ENCODE measurements at places on chromosomes 5 and 9.

DNA sequence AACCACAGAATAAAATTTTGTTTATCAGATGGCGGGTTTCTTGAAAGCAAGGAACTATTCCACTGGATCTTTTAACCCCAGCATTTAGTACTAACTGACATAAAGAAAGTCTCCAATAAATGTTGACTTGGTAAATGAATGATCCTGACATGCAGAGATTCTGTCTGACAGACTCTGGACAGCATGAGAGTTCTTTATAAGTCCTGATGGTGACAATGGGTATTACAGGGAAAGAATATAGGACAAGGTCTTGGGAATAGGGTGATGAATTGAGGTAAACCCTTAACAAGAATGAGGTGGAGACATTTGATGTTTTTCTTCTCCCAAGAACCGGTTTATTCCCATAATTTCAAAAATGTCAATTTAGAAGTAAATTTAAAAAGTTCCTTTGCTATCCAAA lies 453.9 kb downstream of the TUSC1 start:
- no peak for DNase-seq

DNA sequence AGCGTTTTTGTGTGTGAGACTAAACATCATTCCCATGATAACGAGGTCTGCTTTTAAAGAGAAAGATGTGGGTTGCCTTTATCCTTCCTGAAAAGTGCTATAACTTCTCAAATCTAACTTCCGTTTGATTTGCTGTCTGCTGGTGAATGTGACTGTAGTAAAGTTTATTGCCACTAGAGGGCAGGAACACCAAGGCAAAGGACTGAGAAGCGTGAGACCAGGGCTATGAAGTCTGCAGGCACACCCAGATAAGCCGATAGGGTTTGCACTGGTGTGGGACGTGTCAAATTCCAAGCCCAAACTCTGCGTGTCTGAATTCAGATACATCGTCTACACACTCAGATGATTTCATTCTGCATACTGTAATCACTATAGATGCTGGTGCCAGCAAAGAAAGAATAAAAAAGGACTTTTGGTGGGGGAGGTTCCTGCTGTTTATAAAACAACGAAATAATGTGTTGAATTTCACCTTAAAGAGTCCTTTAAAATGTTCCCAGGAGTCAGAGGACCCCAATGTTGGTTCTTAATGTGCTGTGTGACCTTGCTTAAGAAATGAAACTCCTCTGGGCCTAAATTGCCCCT lies 87.2 kb downstream of the PTTG1 start:
- DNase-seq, result peak; percentile 65

DNA sequence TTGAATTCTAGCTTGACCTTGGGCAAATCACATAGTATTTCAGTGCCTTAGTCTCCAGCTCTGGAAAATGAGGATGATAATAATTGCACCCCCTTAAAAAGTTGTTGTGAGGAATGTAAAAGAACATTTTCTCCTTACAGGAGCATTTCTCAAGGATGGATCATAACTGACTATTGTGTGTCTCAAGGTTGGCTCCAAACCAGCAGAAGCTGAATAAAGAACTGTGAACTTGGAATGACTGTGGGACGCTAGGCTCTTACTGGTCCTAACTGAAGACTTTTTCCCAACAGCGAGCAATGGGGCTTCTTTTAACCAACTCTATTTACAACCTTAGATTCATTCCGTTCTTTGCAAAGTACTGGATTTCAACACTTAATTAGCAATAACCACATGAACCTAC lies 26.2 kb upstream of the GLRX start:
- DNase-seq, result no peak

DNA sequence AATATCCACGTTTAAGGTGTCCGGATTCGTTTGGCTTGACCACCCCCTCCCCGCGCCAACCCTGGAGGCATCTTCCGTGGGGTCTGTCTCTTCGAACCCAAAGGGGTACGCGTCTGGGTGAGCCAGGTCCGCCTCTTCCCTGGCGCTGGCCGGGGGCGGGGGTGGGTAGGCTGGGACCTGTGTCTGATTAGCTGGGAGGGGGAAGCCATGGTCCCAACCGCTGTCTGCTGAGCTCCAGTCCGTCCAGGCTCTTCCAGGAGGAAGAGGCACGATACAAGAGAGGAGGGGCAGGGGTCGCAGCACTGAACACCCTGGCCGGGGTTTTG lies at the start of gene LVRN:
Gene LVRN, plus strand, starts transcription at position 237 of the 326 bp plus-strand sequence. CDS start 143 bp downstream, outside the sequence.
- no peak for DNase-seq

- no peak for DNase-seq
These were observed 61.8 kb downstream of the CTSL start for GRCh38 chr9:87787735-87788134.

DNA sequence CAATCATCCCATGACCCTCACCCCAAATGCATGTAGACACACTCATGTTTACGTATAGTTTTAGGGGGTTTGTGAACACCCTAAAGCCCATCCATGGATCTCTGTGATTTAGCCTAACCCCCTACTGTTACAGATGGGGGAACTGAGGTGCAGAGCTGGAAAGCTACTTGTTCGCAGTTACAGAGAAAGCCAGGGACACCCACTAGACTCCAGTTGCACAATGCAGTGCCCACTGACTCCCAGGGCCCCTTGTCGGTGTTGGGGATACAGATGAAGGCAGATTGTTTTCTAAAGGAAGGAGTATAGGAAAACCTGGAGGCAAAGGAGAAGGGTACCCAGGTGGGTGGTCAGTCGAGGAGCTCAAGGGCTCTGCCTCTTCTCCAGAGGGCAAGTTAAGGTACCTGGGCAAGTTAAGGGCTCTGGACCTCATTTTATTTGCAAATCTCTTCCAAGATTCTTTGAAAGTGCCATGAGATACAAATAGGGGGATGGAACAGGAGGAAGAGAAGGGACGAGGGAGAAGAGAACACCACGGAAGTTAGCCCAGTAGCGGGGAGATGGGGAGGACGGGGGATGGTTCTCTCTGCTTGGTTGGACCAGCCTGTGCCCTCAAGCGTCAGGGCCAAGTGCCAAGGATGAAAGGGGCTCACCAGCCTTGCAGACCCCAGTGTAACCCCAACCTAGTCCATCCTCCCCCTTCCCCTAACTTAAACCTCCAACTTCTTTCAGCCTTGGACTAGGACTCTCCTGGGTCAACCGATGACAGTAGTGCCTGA lies 958 bp downstream of the MYOZ3 start:
- DNase-seq, result no peak

GRCh38 chr5:181221792-181222629 lies 1.1 kb upstream of the TRIM41 start:
- peak; percentile 92 for DNase-seq

GRCh38 chr5:66406761-66407336 lies 189.3 kb upstream of the MAST4 start:
- no peak for DNase-seq

DNA sequence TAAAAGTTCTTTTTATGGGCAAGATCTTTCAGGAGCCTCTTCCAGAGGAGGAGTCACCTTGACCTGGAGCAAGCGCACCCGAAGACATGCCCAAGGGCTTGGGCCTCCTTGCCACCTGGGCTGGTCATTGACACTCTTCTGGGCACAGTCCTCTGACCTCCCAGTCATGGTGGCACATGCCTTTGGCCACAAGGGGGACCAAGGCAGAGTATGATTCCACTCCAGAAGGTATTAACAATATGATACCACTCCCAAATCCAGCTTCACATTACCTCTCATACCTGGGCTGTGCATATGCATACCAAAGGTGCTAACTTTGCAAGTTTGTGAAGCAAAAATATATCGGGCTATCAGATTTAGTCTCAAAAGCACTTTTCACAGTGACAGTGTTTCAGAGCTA lies 84.6 kb downstream of the MAST4 start:
- DNase-seq, result no peak

DNA sequence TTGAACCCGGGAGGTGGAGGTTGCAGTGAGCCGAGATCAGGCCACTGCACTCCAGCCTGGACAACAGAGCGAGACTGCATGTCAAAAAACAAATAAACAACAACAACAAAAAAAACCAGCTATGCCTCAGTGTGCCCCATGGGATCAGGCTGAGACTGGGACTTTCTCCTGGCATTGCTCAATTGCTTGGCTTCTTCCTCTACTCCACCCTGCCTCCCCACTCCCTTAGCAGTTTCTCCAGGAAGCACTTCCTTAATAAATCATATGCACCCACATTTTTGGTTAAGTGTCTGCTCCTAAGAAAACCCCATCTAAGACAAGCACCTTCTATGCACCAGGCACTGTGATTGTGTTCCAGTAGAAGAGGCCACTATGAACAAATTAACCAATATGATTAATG lies 41.0 kb upstream of the TMEM252 start:
- no peak for DNase-seq

GRCh38 chr5:44454002-44454401 lies 64.8 kb upstream of the FGF10 start:
- DNase-seq, result no peak

- DNase-seq, result no peak
These were observed 90.8 kb downstream of the TMEM167A start for GRCh38 chr5:82986404-82986803.
